NCI-H1092 (cell line): ENCODE measurements at places on chromosomes 2 and 18.

GRCh38 chr2:146806364-146807005 is 1038.3 kb upstream of the ACVR2A start:
- no peak for DNase-seq

DNA sequence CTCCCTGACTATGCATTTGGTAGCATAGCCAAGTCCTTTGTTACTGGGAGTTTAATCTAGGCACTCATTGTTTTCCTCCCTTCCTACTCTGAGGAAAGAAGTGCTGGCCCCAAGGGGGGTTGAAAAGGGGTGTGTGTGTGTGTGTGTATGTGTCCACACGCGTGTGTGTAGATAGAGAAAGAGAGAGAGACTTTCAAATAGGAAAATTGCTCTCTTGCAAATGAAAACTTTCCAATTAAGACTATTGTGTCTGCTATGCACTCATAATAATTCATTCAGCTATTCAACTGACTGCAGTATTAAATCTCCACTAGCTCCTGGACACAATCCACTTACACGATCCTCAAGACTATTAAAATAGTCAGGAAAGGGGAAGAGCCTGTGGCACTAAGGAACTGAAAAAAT is 92.9 kb upstream of the CSRNP3 start:
- no peak for DNase-seq

GRCh38 chr2:209696836-209697711 is 74.6 kb upstream of the UNC80 start:
- DNase-seq, result no peak

DNA sequence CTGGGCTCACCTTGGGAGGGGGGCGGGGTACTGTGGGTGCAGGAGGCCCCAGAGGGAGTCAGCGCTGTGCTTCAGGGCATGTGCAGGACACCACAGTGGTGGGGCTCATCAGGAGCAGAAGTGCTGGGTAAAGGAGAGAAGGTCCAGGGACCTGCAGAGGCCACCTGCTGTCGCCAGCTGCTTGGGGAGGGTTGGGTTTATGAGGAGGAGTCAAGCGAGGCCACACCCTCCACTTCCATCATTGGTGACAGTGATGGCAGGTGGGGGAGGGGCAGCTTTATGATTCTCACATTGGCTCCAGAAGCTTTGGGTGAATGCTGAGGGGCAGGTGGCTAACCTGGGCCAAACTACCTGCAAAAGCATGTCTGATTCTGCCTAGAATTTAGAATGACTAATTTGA is 392.6 kb downstream of the HRH4 start:
- no peak for DNase-seq

DNA sequence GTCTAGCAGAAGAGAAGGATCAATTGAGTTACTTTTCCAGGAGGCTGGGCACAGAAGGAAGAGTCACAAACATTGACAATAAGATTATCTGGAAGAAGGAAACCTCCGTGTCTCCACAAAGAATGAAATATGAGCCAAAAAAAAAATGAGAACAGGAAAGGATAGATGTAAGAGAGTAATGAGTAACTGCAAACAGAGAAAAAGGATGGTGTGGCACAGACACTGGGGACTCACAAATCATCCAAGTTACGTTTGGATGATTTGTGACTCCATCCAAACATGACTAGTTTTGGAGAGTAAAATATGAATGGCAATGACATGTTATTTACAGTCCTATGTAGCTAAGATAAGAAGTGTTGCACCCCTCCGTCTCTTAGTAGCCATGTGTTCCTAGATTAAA is 42.8 kb upstream of the MAP2 start:
- no peak for DNase-seq

DNA sequence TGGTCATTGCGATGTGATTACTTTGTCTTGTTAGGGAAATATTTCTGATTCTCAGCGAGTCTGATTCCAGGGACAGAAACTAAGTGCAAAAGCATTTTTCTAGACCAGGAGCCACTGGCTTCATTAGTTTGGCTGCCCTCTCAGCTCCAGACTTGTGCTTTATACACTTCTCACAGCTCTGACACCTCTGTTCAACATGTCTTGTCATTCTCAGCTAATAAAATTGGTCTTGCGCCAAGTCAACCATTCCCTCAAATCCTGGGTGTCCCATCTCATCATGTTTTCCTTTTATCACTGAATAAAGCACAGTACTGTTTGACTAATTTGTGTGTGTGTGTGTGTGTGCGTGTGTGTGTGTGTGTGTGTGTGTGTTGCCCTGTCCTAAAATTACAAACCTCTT is 215.5 kb upstream of the EPHA4 start:
- no peak for DNase-seq

- DNase-seq, result no peak
Measured at GRCh38 chr18:57627488-57627887, 5.9 kb upstream of the NARS1 start.

- no peak for DNase-seq
Measured at GRCh38 chr18:9814431-9814830, 71.3 kb upstream of the TXNDC2 start.

GRCh38 chr18:48913201-48913600 is 37.6 kb downstream of the SMAD7 start:
- no peak for DNase-seq

DNA sequence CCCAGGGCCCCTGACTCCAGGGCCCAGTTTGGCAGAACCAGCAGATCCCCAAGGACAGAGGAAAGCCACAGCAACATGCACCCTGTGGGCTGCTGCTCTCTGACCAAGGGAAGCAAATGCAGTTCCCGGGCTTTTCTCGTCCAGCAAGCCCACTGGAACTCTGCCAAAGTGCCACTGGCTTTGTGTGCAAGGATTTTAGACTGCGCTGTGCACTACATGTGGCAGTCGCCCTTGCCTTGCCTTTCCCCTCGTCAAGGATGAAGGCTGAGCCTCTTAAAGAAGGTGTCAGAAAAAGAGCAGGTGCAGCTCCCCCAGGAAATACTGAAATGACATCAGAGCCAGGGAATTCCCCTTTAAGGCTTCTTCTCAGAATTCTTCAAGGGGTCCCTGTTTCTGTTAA is 199.2 kb downstream of the TFCP2L1 start:
- DNase-seq, result no peak

GRCh38 chr2:75609334-75609689 is 37.3 kb upstream of the MRPL19 start:
- DNase-seq, result no peak

DNA sequence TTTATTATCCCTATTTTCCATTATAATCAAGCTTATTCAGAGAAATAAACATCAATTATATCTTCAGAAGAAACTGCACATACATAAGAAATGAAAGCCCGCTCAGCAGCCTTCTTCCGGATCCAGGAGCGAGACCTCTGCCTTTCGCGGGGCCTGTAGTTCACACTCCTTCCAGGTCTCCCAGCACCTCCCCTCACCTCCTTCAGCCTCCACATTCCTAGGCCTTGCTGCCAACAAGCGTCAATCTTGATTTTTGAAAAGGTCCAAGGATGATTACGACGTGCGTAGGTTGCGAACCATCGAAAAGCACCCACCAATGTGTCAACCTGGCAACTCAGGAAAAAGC is 355 bp upstream of the KIDINS220 start:
- no peak for DNase-seq

GRCh38 chr2:64393383-64394010 is 60.5 kb upstream of the LGALSL start:
- no peak for DNase-seq

GRCh38 chr18:74250131-74250530 is 41.6 kb downstream of the CYB5A start:
- no peak for DNase-seq

DNA sequence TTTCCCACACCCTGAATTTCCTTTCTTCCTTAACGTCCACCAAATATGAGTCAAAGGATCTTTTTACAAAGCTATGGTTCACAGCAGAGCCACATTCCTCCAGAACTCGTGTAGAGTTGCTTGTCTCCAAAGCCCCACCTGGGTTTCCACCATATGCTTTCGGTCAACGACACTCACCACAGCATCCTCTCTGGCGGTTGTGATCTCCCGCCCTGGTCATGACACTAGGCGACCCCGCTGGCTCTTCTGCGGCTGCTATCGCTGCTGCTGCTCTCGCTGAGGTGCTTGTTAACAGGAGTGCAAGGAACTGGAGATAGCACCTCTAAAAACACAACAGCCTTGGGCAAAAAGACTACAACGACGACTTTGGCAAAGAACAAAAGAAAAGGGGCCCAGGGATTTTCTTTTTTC is 340 bp downstream of the SLC40A1 start:
- peak; percentile 2 for DNase-seq

DNA sequence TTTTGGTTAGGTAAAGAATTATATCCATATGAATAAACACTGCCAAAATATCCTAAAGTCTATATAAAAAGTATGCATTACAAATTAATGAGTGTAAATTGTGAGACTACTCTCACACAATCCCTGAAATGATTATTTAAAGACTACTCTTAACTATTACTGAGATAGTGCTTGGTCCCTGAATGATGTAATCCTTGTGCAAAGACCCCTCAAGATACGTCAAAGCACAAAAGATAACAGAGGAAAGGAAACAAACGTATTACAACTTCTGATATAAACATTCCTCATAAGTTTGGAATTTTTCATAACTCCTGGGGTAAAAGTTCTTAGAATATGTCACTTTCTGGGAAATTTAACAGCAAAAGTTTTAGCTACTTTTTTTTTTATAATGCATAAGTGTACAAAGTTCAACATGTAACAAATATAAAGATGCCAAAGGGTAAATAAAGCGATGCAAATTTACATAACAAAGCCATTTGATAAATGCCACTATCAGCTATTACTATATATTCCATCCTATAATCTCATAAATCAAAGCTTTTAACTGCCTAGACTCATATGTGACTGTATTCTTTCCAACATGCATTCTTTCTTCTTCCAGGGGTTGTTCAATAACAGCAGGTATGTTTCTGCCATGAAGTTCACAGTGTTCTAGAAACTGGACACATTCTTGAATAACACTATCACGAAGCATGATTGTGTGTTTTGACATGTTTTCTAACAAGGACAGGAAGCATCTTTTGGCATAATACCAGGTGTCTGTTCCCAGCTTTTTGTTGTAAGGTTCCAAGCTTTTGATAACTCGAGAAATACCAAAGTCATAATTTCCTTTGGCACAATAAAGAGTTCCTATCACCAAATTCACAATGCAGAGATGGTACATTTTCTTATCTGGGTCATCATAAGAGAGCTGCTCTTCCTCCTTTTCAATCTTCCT is 158.0 kb downstream of the AGPS start:
- no peak for DNase-seq

DNA sequence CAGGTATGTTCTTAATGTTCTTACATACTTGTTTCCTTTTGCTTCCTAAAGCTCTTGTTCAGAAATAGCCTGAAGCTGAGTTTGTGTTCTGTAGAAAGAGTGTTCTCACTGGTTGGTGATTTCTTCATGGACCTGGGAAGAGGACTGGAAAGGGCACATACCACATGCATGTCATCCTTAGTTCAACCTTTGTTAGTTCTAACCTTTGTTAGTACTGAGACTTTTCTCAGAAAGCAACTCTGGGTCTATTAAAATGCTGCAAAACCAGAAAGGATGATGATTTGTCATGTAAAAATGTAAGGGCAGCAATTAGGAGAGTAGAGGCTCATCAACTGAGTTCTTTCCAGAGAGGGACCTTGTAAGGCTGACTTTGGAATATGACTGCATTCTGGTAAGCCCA is 2.5 kb upstream of the FAP start:
- no peak for DNase-seq

DNA sequence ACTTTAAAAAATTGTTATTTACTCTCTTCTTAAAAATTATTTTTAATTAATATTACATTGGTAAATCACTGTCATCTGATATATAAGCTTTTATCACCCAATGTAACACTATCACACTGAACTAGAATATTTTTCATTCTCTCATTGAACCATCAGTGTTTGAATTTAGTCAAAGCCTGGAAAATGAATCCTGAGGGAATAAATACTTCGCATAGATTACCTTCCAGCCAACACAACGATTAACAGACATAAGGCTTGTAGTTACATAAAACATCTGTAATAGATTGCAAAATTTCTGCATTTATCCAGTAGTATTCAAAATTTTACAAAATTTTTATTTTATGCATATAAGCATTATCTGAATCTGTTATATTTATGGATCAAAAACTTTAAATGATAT is 314.9 kb downstream of the ERBB4 start:
- DNase-seq, result no peak

GRCh38 chr18:22728016-22728415 is 205.1 kb upstream of the RBBP8 start:
- DNase-seq, result no peak

- no peak for DNase-seq
Measured at GRCh38 chr18:35369126-35369525, 8.0 kb downstream of the ZNF396 start.

GRCh38 chr2:218691234-218691633 is 19.3 kb downstream of the STK36 start:
- no peak for DNase-seq

DNA sequence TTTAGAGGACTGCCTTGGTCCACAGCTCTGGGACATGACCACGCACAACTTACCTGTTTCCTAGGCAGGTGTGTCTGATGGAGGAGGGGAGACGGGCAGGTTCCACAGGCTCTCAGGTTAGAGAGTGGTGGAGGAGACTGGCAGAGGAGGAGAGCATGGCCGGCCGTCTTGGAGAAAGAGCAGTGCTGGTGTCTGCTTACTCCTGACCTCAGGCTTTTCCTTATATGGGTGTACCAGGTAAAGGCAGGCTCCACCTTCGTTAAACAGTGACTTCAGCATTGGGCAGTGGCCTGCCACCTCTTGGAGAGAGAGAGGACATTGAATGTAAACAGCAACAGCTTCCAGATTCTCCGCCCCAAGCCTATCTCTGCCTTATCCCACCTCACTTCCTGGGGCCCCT is at the start of gene CAPN13:
TSS of gene CAPN13 (minus strand) at position 198 of the 400 bp plus-strand sequence. CDS start 20,121 bp downstream, outside the sequence.
- no peak for DNase-seq

DNA sequence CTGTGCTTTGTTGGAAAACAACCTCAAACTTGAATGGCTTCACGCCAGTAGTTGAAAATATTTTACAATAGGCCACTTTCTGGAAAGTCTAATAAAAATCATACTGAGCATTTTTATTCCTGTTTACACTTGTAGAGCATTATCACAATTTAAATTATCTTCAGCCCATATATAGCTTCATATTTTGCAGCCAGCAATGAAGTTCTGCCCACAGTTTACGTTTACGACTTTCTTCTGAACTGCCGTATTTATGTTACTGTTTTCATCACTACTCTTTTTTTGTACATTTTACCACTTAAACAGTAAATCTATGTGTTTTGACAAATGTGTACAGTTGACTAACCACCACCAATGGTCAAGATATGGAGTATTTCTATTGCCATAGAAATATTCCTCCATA is 86.2 kb downstream of the COPS8 start:
- no peak for DNase-seq

GRCh38 chr2:178211943-178212342 is 17.6 kb downstream of the OSBPL6 start:
- no peak for DNase-seq

GRCh38 chr2:165281387-165281786 is 42.2 kb downstream of the SCN2A start:
- no peak for DNase-seq

DNA sequence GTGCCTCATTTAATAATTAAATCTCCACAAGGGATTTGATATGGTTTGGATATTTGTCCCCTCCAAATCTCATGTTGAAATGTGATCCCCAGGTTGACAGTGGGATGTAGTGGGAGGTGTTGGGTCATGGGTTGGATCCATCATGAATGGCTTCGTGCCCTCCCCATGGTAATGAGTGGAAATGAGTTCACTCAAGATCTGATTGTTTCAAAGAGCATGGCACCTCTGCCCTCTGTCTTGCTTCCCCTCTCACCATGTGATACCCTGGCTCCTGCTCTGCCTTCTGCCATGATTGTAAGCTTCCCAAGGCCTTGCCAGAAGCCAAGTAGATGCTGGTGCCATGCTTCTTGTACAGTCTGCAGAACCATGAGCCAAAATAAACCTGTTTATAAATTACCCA is 15.0 kb upstream of the RAB27B start:
- DNase-seq, result no peak
